ENCODE measurements at places on chromosomes 6 and 20.

DNA sequence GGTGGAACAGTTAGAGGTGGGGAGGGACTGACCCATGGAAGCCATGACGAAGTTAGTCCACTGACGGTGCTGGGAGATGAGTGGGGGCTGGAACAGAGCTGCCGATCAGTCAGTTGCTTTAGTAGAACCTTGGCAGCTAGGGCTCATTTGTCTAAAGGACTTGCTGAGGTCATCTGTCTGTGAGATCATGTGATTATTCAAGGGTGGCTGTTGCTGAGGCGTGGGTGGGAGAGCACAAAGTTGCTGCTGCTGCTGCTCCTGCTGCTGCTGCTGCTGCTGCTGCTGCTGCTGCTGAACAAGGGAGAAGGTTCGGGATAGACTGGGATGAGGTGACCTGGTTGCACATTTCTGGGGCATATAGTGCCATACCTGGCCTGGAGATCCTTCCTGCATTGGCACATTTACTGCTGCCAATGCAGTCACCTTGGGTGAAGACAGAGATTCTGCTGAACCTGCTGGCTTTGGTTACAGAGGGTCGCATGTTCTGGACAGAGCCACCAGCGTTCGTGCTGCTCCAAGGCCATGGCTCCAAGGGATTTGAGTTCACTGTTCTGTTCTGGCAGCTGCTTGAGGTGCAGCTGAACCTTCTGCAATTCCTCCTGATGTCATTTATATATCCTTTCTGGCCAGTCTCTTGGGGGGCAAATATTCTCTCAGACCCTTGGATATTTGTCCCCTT, 840.5 kb downstream of the HACE1 start:
- no peak for DNase-seq

DNA sequence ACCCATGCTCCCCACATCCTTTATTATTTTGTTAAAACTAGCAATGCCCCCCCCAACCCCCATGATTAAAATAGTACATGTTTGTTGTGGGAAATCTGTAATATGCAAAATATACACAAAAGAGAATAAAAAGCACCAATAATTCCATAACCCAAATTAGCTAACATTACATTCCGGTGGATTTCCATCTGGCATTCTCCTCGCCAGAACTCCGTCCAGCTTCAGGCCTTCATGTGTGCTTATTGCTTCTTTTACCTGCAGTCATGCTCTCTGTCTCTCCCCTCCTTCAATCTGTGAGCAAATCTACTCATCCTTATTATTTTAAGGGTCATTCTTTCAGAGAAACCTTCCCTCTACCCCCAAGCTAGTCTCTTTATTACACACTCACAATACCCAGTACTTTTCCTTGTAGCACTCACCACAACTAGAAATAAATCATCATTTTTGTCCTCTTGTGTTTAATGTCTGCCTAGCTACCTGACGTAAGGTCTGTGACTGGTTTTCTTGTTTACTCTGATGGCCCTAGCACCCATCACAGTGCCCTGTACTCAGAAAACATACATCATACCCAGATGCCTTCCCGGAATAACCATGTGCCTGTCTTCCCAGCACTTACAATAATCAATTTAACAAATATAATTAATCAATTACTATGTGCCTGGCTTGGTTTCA, 25.6 kb upstream of the IER3 start:
- DNase-seq, result no peak

DNA sequence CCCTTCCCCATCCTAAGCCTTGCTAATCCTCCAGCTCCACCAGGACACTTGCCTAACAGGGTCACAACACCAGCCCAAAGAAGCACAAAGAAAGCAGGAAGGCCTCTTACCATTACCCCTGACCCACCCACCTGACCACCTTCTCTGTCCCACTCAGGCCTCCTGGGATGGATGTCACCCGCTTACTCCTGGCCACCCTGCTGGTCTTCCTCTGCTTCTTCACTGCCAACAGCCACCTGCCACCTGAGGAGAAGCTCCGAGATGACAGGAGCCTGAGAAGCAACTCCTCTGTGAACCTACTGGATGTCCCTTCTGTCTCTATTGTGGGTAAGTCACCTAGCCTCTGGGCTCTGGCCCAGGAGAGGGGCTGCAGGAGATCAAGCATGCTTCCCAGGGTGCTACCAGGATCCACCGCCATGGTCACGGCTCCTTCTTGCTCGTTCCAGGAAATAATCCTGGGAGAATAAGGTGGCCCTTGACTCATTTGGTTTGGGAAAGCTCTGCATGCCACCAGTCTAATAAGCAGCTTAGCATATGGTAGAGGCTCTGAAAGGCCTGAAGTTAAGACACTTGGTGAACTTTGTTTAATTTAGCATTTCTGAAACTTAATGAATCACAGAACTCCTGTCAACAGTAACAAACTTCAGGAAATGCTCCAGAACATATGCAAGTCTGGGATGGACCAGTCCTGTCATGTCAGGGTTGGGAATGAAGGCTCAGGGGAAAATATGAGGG, 19.2 kb downstream of the ASIP start:
- no peak for DNase-seq

- no peak for DNase-seq
Observed at GRCh38 chr6:101534821-101535220, 141.3 kb downstream of the GRIK2 start.

DNA sequence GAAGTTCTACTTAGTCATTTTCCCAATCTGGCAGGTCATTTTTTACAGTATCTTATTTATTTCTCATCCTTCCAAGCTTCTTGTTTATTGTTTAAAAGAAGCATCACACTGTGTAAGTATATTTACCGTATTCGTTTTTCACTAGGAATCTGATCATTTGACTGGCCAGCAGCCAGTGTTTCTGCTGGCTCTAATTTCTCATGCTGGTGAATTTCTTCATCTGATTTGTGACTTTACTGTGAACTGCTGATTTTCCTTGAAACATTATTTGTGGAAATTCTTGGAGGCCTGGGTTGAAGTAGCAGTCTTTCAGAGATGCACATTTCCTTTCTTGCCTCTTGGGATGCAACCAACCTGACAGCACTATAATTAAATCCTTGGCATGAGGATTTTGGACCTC, 65.9 kb downstream of the PREP start:
- DNase-seq, result no peak

DNA sequence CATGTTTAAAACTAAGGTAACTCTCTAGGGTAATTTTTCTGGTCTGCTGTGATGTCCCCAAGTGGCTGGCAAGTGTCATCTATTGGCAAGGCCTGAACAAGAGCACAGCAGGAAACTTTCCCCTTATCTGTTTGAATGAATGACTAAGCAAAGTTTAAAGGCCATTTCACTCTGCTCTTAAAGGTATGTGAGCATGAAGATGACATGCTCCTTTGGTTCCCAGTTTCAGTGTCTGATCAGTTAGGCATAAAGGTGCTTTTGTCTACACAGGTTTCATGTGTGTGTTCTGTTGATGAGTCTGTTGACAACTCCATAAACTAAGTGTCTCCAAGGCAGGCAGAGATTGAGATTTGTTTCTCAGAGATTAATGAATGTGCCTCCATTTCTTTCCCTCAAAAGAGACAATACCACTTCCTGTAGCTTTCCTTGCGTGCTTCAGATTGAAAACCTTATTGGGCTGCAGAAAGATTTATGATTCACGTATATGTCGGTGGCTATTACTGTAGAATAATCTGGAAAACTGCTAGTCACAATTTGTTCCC, 83.9 kb downstream of the MAP3K7 start:
- DNase-seq, result no peak

DNA sequence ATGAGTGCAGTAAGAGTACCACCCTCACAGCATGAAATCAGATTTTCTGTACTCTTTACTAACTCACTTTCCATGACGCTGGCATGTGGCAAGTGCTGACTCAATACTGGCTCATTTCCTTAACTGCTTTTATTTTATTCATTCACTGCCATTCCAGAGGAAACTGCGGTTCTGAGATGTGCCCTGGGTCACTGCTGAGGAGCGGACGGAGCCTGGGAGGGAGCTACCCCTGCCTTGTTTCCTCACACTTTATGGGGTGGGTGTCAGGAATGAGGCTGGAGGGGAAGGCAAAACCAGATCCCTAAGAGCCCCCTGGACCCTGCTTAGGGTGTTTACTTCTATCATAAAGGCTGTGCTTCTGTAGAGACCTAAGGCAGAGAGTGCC, 14.4 kb downstream of the NT5E start:
- DNase-seq, result no peak

- no peak for DNase-seq
Observed at GRCh38 chr6:52087498-52087999, at the start of gene PKHD1. PKHD1 (minus strand) TSS chr6:52087613; CDS start chr6:52084933, 2,680 bp downstream.

DNA sequence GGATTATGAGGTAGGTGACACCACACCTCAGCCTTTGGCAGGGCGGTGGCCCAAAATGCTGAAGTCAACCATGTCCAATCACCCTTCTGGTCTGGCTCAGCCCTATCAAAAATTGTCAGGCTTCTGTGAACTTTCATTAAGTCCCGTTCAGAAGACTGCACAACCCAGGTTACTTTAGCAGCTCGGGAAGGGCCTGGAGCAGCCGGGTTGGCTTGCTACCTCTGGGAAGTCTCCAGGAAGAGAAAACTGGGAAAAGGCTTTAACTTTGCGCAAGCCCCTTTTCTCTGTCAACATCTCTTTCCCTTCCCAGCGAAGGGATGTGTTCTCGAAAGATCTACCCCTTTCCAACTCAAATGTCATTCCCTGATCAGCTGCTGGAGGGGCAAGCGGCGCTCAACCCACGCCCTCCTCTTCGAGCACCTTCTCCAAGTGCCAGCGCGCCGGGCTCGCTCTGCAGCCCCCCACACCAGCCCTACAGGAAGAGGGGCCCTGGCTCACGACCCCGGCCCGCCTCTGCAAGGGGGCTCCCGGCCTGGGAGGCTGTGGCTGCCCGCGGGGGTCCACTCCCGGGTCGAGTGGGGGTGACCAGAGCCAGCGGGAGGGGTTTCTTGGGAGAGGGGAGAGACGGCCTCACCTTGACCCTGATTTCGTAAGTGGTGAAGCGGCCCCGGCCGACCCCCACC, 573 bp downstream of the SNX3 start:
- DNase-seq, result no peak

DNA sequence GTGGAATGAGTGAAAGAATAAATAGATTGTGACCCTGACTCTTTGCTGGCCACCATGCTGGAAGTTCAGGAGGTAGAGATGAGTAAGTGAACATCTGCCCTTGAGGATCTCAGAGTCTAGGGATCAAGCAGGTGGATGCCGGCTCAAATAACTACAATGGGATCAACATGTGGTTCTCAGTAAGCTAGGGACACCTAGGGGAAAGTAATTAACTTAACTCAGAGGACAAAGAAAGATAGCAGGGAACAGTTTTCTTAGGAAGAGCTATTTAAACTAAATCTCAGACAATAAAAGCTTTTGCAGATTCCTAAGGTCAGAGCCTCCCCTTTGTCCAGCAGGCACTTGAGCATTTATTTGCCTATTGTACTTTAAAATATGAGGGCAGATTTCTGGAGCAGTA, 29.1 kb downstream of the SLC13A3 start:
- no peak for DNase-seq

GRCh38 chr6:27321901-27322300, 9.8 kb upstream of the POM121L2 start:
- DNase-seq, result no peak

GRCh38 chr6:160929831-160930230, 61.7 kb upstream of the MAP3K4 start:
- DNase-seq, result no peak

DNA sequence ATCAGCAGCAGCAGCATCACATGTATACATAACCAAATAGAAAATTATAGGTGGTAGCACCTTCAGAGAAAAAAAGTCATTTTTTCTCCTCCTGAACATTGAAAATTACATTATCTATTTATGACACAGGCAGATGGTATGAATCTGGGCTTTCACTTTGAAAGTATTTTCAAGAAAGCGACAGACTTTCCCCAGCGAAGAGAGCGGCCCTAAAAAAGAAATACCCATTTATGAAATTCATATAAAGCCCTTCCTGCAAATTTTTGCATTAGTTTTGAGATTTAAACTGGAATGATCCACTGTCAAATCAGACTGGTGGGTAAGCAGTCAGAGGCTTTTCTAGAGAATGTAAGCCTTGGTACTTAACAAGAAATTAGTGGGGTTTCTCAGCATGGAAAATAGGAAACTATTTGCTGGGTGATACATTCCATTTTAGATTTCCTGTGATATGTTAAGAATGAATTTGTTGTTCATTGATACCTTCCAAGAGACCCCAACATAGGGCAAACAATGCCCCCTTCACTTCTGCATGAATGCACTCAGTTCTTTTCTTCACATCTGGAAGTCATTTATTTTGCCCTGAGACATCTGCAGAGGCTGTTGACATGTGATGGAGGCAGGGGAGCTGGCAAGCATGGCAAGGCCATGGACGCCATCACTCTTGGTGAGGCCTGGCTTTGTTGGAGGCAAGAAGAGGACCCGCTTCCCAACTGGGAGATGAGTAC, 147.0 kb downstream of the LINC00237 start:
- no peak for DNase-seq

DNA sequence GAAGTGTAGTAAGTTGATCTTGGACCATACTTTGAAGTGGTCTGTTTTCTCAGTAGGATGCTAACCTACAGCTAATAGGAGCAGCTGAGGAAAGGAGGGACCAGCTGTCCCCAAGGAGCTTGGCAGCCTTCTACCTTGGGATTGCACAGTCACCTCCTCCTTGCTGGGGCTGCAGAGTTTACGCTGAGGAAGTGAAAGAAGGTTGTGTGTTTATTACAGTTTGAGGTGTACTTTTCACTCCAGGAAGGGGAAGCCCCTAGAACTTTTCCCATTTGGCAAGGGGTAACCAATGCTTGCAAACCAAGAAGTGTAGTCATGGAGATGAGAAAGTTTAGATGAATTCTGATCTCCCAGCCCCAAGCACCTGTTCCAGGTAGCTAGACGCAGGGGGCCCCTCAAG, 58.8 kb downstream of the BMP6 start:
- no peak for DNase-seq

- DNase-seq, result peak; percentile 30
Observed at GRCh38 chr6:167141667-167142432, 15.9 kb downstream of the GPR31 start.

DNA sequence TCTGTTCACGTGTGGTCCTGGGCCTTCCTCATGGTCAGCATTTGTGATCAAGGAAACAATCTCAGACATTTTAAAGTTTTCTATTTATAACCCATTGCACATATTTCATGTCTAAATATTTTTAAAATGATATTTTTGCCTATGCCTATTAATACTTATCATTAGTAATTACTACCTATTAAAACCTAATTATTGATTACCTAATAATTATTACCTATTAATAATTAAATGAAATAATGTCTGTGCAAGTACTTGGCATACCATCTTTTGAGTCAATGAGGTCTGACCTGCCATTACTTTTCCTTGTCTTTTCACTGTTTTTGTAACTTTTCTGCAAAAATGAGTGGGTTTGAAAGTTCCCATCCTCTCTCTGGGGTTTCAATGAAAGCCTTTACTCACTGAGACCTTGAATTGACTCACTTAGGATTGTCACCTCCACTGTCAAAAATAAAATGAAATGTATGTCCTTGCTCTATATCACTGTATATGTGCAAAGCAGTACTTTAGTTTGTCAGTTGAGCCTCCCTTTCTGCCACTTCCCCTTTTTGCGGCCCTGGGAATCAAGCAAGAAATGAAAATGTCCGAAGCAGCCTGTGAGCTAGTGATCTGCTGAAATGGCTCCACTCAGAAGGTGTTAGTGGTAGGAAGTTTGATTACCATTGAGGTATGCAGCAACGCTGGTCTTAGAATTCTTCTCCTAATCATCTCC, 87.8 kb downstream of the L3MBTL3 start:
- DNase-seq, result no peak

GRCh38 chr6:112475083-112475482, 128.0 kb downstream of the RFPL4B start:
- no peak for DNase-seq

All from activated CD4-positive, CD25-positive, alpha-beta regulatory T cell (primary cell).